ENCODE measurements at places on chromosomes 5 and 9.

GRCh38 chr5:96816991-96817390, 9.2 kb upstream of the ERAP1 start:
- no peak for DNase-seq

- no peak for DNase-seq
Observed at GRCh38 chr5:74040811-74041491, 415.0 kb downstream of the ARHGEF28 start.

- no peak for DNase-seq
Observed at GRCh38 chr9:75914883-75915452, 24.5 kb downstream of the PCSK5 start.

GRCh38 chr5:150780187-150780692, 1.7 kb downstream of the SMIM3 start:
- DNase-seq = peak; percentile 40

DNA sequence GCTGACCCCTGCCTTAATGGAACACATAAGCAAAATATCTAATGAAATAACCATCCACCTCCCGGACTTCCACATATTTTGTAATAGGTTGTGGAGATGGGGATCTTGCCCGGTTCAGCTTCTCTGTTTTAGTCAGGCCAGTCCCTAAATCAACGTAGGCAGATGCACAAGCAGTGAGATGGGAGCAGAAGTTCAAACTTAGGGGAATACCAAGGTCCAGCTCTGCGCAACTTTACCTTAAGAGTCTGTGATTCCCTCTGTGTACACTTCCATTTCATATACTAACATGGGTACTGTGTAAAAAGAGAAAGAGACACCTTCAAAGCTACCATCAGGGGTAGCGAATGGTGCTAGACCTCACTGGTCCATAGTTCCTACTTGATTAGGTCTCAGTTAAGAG, 110.9 kb downstream of the NTRK2 start:
- no peak for DNase-seq

- DNase-seq = no peak
Observed at GRCh38 chr5:146624179-146624578, 108.2 kb upstream of the GPR151 start.

Data from BJ (cell line).